ENCODE measurements at places on chromosomes 12 and 14.

GRCh38 chr14:97544571-97544970 lies 747.4 kb downstream of the VRK1 start:
- no peak for DNase-seq

GRCh38 chr12:4009979-4010704 lies 136.9 kb upstream of the PARP11 start:
- DNase-seq: no peak

DNA sequence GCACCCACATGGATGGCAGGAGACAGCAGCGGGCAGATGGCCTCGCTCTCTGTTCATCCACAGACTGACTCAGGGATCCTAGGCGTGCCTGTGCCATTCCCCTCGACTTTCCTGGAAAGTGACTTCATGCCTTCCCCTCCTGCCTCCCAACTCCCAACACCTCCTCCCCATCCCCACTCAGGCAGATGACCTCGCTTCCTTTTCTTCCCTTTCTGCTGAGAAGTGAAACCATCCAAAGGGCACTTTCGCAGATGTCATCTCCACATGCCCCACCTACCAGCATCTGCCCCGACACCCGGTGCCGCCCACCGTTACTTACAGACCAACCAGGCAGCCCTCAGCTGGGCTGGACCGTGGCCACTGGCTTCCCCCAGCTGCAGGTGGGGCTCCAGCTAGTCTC lies 29.6 kb downstream of the BEGAIN start:
- DNase-seq: no peak

GRCh38 chr14:64500088-64500487 lies 3.5 kb downstream of the ZBTB25 start:
- no peak for DNase-seq

DNA sequence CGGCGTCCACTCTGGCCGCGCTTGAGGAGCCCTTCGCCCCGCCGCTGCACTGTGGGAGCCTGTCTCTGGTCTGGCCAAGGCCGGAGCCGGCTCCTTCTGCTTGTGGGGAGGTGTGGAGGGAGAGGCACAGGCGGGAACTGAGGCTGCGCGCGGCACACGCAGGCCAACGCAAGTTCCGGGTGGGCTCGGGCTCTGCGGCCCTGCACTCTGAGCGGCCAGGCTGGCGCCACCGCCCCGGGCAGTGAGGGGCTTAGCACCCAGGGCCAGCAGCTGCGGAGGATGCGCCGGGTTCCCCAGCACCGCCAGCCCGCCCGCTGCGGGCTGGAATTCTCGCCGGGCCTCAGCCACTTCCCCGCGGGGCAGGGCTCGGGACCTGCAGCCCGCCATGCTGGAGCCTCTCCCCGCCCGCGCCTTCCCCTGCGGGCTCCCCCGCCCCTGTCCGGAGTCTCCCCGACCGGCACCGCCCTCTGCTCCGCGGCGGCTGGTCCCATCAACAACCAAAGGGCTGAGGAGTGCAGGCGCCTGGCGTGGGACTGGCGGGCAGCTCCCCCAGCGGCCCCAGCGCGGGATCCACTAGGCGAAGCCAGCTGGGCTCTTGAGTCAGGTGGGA lies 921.2 kb upstream of the FOXG1 start:
- no peak for DNase-seq

DNA sequence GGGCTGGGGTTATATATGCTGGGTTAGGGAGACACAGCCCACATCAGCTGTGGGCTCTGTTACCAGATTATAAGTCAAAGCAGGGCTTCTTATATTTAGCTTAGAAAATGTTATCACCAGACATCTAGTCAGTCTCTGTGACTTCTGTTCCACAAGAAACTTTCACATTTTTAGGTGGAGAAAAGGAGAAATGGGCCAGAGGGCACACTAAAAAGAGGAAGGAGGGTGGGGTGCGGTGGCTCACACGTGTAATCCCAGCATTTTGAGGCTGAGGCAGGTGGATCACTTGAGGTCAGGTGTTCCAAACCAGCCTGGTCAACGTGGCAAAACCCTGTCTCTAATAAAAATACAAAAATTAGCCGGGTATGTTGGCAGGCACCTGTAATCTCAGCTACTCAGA lies 28.0 kb upstream of the SLC38A1 start:
- DNase-seq: no peak

DNA sequence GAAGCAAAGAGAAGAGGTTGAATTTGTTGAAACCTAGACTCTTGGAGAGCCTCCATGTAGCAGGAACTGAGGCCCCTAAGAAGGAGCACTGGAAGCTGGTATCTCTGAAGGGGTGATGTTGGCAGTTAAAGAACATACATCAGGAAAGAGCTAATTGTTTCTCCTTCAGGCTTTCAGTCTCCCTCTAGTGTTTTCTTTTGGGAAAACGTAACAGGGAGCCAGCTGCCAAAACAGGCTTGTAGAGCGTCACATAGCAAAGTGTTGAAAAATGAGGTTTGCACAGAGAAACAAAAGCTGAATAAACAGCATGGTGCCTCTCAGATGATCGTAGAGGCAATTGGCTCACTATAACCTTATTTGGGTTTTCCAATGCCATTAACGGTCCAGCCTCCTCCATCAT lies 46.9 kb upstream of the CAND1 start:
- DNase-seq: no peak

GRCh38 chr12:120590741-120591407 lies 9.7 kb upstream of the POP5 start:
- no peak for DNase-seq

GRCh38 chr14:53953002-53953827 lies 3.4 kb downstream of the BMP4 start:
- DNase-seq: no peak

DNA sequence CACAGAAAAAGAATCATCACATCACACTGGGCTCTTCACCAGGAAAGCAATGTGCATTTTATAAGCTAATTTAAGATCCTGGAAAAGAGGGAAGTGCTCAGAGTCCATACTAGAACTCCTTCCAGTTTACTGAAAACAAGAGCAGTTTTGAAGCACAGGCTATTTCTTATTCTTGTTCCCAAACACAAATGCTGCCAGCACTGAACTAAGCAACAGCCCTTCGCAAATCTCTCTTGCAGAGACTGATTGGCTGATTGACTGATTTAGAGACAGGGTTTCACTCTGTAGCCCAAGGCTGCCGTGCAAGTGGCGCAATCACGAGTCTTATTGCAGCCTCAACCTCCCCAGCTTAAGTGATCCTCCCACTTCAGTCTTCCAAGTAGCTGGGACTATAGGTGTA lies 44.8 kb downstream of the BCL2L14 start:
- DNase-seq: no peak

DNA sequence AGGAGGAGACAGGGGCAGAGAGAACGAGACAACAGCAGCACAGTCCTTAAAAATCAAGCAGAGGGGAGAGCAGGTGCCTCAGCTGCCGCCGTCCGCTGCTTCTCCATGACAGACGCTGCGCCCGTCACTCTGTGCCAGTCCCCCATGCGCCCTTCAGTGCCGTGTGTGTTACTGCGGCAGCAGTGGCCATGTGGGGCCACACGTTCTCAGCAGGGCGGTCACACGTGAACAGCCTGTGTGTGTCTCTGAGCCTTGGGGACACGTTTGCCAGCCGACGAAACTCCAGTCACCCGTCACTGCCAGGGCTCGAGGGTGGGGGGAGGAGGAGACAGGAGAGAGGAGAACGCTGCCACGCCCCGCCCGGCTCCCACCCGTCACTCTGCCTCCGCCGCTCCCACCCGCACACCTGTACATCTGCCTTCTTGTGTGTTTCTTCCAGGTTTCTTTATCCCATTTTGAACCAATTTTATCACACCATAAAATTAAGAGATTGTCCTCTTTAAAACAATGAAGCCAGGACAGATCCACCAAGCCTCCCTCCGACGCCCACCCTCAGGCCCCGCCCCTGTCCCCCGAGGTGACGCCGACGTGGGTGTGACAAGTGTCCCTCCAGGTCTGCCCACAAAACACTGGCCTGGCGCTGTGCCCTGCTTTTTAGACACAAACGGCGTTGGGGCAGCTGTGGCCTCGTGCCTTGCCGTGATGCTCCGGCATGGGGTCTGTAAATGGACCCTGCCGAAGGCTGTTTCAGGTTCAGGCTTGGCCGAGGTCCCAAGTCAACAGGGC lies 58.2 kb downstream of the GALNT9 start:
- no peak for DNase-seq

DNA sequence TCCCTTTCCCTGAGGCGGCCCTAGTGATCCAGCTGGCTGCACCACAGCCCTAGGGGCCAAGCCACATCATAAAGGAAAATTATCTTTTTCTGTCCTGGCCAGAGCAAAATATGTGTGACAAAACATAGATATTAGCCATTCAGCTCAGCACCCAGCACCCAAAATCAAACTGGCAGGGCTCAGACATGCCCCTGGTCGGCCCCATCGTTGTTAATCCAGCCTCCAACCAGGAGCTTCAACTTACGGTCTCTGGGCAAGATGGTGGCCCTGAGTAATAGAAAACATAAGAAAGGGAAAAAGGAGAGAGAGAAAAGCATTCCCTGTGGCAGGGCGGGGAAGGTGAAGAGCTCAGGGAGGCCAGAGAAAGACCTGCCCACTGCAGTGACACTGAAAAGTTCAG lies 111.9 kb downstream of the EML1 start:
- no peak for DNase-seq

DNA sequence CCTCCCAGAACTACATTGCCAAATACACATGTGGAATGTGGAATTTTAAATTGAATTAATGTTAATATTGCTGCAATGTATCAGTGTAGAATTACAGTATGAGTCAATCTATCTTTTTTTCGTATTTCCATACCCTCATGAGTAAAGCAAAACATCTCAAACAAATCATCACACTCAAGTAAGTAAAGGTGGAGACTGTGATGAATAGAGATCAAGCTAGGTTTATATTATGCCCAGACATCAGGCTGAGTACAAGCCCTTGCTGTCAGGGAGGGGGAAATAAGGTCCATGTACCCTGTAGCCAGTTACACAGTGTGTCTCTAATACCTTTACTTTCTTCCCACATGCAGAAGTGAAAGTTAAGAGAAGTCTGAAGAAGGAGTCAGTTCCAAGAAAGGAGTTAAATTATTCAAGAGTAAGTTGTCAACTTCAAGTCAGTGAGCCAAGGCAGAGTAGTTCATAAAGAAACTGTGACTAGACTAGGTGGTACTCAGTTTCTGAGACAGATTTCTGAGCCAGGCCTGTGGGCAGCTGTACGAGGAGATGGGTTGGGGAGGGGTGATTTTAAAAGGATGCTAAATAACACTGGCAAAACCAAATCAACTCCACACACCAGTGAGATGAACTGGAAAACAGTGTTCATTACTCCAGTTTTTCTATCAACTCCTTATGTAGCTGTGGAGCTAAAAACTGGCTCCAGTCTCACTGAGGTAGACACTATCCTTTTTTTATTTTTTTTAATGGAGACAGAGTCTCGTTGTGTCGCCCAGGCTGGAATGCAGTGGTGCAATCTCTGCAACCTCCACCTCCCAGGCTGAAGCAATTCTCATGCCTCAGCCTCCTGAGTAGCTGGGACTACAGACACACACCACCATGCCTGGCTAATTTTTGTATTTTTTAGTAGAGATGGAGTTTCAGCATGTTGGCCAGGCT lies 23.8 kb upstream of the STK38L start:
- DNase-seq: no peak

DNA sequence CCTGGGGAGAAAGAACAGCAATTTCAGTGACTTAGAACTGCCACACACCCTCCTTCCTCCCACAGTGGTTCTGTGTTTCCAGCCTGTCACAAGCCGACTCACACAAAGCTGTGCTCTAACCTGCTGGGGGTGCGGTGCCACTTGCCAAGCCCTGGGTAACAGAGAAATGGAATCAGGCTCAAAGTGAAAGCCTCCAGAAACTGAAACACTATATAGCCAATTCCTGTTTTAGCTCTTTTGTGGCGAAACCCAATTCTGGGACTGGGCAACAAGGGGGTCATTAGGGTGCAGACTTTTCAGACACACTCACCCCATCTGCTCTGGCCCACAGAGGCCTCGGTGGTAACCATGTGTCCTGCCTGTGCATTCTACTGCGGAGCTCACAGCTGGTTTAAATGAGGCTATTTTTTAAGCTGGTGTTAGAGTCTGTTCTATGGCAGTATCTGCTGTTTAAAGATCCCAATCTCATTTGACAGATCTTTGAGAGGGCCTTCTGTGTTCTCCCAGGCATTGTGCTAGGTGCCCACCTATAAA lies 15.2 kb upstream of the ACTR6 start:
- no peak for DNase-seq

GRCh38 chr12:120710031-120710804 lies at the start of gene UNC119B:
TSS of gene UNC119B (plus strand) at chr12:120710458. CDS start at chr12:120710475, 17 bp downstream.
- DNase-seq: peak; percentile 67

All from stimulated activated CD8-positive, alpha-beta memory T cell treated with anti-CD3 and anti-CD28 coated beads, Interleukin-2, amount 100 ng/mL, for 48 hours (primary cell).